ENCODE measurements at places on chromosomes 1 and 21.

DNA sequence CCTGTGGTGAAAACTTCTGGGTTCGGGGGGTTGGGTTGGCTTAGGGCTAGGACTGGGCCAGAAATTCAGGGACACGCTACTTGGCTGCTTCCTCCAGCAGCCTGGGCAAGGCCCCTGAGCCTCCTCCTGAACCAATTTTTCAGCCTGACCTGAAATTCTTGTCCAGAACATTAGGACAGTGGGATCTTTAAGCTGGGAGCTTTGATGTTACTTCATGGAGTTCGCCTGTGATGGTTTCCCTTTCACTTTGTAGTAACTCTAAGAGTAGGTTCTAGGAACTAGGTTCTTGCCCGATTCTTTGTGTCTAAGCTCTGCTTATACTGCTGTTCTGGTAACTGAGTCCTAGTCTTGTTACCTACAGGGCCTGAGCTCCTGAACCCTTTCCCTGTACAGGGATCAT, 75.3 kb downstream of the S1PR1 start:
- DNase-seq: no peak

GRCh38 chr1:7375781-7376660, 395.1 kb upstream of the VAMP3 start:
- no peak for DNase-seq

- DNase-seq: no peak
Measured at GRCh38 chr1:8137481-8138244, 111.6 kb upstream of the ERRFI1 start.

DNA sequence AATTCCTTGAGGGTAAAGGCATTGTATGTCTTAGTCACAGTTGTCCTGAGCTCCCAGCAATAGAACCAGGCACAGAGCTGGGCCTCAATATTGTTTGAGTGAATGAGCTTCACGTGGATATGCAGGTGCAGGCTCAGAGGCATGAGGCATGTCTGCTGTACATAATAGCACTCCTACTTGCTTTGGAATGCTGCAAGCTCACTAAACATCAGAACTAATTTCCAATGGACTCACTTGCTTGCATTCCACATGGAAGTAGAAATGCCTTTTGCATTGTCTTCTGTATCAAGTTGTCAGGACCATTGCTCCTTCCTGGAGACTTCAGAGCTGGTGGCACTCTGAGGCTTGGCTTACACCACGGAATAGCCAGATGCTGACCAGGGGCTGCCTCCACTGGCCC, 37.1 kb downstream of the INAVA start:
- DNase-seq: no peak

DNA sequence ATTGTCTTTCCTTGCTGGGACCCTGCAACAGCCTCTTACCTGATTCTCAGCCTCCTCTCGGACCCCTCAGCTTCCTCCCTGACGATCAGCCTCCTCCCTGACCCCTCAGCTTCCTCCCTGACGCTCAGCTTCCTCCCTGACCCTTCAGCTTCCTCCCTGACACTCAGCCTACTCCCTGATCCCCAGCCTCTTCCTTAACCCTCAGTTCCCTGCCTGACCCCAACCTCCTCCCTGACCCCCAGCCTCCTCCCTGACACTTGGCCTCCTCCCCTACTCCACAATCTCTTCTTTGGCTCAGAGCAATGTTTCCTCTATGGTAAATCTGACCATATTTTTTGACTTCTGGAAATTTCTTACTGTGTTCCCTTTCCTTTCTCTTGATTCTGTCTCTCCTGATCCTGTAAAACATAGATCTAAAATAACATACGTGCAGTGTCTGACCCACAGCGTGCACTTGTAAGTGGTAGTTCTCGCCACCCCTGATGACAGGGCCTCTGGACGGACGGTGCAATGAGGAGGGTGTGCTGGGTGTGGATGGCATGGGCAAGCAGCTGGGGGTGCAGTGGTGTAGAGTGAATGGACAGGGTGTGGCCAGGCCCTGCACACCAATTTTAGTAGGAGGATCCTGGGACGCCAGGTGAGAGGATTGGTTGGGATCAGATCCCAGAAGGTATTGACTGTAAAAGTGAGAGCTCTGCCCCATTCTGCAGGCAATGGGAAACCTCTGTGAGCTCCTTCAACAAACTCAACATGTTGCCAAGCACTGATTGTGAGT, 264.1 kb downstream of the FOXD2 start:
- no peak for DNase-seq

- no peak for DNase-seq
Measured at GRCh38 chr1:43286115-43286514, 734 bp upstream of the C1orf210 start.

GRCh38 chr1:111320066-111320879, 29.6 kb downstream of the CHIA start:
- DNase-seq: no peak
